Stimulated activated CD4-positive, alpha-beta T cell treated with anti-CD3 and anti-CD28 coated beads, Interleukin-12 subunit alpha, Interleukin-12 subunit beta, amount 100 ng/mL, for 48 hours (primary cell): ENCODE measurements at places on chromosomes 16 and 17.

DNA sequence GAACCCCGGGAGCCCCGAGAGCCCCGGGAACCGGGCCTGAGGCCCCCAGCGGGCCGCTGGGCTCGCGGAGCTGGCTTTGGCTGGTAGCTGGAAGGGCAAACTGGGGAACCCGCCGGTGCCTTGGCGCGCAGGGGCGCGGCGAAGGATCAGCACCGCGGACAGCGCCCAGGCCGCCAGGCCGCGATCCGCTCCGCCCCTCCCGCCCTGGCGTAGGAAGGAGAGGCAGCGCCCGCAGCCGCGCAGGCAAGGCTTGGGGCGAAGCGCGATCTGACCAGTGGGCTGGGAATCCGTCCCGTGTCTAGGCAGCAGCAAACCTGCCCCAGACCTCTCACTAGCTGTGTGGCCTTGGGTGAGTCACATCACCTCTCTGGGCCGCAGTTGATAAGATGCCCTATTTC lies 331 bp upstream of the CCDC92B start:
- DNase-seq, result peak; percentile 34

DNA sequence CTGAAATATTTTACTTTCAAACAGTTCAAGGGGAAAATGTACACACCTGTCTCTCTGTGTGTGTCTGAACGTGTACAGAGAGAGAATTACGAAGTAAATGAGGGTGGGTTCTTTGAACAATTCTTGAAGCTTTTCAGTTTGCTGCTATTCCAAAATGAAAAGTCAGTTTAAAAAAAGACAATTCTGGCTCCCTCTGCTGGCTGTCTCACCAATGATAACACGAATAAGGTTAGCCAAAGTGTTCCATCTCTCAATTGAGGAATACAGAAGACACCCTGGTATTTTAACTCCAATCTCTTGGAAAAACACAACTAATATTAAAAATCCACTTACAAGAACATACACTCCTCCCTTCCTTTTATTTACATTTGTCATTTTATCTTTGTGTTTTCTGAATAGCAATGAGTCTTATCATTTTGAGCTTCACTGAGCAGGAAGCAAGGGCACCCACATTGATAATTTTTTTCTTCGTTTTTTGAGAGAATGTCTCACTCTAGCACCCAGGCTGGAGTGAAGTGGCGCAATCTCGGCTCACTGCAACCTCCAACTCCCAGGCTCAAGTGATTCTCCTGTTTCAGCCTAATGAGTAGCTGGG lies 20.5 kb downstream of the EFTUD2 start:
- DNase-seq, result no peak

- DNase-seq, result no peak
Measured at GRCh38 chr17:65401561-65401960, 159.9 kb downstream of the AXIN2 start.

DNA sequence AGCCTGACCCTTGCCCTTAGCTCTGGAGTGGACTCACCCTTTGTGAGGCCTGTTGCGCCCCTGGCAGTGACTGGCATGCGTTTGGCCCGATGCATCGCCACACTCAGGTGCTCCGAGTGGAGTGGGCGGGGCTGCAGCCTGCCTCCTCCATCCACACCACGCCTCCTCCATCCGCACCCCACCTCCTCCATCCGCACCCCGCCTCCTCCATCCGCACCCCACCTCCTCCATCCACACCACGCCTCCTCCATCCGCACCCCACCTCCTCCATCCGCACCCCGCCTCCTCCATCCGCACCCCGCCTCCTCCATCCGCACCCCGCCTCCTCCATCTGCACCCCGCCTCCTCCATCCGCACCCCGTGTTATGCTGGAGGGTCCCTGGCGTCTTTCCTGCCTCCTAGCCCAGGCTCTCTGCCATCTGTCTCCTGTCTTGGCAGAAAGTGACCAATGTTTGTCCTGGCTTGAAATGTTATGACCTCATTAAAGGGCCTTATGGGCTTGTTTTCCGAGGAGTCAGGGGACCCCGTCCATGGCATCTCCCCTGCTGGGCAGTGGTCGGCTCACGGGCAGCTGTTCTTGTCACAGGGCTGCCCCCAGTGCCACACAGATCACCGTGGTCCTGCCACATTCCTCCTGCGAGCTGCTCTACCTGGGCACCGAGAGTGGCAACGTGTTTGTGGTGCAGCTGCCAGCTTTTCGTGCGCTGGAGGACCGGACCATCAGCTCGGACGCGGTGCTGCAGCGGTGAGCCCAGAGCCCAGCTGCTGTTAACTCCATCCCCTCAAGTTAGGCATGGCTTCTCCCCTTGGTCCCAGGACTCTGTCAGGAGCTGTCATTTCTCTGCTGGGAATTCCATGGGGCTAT lies 28.7 kb upstream of the MYO15B start:
- DNase-seq, result no peak

GRCh38 chr17:31413081-31413799 lies 21.8 kb downstream of the RAB11FIP4 start:
- DNase-seq, result no peak

DNA sequence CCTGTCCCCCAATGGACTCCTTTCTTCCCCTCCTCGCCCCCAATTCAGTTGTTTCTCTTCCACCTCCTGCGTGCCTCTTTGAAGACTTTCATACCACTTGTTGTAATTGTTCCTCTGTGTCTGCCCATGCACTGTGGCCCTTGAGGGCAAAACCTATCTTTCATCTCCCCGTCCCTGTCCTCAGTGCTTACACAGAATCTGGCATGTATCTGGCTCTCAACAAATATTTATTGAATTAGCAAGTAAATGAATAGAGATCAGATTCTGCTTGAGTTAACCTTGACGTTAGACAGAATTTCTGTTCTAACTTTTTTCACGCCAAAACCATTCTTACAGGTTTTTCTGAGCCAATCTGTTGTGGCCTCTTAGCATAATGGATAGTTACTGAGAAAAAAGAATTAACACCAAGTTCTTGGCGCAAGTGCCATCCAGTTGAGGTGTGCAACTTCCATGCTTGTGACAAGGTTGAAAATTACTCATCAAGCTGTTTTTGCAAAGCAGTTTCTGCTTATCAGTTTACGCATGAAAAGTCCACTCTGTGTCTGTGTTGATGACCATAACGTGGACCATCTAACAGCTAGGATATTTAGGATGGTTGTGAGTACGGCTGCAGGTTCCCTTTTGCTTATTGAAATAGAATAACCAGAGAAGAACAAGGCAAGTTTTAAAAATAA lies 215.1 kb downstream of the PRKCA start:
- DNase-seq, result no peak

DNA sequence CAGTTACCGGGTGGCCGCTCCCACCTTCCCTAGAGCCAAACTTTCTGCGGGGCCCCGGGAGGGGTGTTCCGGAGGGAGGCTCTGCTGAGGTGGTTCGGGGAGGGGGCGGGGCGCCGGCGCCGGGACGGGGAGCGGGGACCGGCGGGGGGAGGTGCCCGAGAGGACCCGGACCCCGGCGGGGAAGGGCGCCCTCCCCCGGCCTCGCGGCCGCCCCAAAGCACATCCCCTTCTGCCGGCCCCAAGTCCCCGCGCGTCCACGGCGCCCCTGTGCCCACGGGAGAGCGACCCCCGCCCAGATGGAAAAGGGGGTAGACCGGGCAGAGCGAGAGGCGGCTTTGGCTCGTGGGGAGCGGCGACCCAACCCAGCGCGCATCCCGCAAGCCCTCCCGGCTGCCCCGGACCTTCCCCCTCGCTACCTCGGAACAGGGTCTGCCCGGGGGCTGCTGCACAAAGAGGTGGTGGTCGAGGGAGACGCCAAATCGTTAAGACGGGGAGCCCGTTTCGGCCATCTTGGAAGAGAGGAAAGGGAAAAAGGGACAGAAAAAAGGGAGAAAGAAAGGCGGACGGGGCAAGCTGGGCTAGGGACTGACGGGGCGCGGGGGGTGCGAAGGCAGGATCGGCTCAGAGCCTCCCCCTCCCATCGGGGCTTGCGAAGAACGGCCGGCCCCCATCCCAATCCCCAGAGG lies 530 bp downstream of the PCGF2 start:
- no peak for DNase-seq

GRCh38 chr17:18105027-18105426 lies 3.5 kb upstream of the MYO15A start:
- no peak for DNase-seq

DNA sequence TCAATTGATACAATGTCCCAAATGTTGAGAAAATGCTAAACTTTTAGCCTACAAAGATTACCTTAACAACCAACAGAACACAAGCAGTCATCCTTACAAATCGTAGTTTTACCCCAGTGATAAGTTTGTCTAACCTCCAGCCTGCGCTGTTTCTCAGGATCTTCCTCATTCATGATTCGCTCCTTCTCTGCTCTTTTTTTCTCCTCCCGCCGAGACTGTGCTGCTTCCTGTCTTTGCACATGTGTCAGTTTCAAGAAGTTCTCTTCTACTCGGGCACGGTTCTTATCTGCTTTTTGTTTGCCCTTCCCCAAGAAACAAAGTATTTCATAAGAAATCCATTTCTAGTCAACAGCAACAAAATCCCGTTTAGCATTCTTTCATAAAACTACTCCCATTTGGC lies 10.2 kb upstream of the STRADA start:
- DNase-seq, result no peak

DNA sequence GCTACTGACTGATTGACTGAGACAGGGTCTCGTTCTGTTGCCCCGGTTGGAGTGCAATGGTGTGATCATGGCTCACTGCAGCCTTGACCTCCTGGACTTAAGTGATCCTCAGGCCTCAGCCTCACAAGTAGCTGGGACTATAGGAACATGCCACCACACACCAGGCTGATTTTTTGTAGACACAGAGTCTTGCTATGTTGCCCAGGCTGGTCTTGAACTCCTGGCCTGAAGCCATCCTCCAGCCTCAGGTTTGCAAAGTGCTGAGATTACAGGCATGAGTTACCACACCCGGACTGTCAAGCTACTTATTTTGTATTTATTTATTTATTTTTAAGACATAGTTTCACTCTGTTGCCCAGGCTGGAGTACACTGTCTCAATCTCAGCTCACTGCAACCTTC lies 55.2 kb downstream of the METTL16 start:
- DNase-seq, result no peak

GRCh38 chr17:77544347-77545110 lies 403.8 kb downstream of the SEC14L1 start:
- DNase-seq, result no peak

- no peak for DNase-seq
Measured at GRCh38 chr16:28897826-28898225, 19.5 kb downstream of the ATP2A1 start.

- DNase-seq, result no peak
Measured at GRCh38 chr16:56773532-56773931, 43.6 kb downstream of the NUP93 start.

- no peak for DNase-seq
Measured at GRCh38 chr16:81770008-81770407, 9.1 kb upstream of the PLCG2 start.

GRCh38 chr17:39339272-39339671 lies 62.2 kb downstream of the FBXL20 start:
- DNase-seq, result no peak

- no peak for DNase-seq
Measured at GRCh38 chr16:85363881-85364280, 249.2 kb upstream of the GSE1 start.

GRCh38 chr17:18331879-18332278 lies 16.8 kb downstream of the SMCR8 start:
- DNase-seq, result no peak

- DNase-seq, result no peak
Measured at GRCh38 chr17:35799942-35800341, 4.5 kb upstream of the MMP28 start.

GRCh38 chr16:67349172-67349571 lies 22.6 kb downstream of the LRRC36 start:
- no peak for DNase-seq

DNA sequence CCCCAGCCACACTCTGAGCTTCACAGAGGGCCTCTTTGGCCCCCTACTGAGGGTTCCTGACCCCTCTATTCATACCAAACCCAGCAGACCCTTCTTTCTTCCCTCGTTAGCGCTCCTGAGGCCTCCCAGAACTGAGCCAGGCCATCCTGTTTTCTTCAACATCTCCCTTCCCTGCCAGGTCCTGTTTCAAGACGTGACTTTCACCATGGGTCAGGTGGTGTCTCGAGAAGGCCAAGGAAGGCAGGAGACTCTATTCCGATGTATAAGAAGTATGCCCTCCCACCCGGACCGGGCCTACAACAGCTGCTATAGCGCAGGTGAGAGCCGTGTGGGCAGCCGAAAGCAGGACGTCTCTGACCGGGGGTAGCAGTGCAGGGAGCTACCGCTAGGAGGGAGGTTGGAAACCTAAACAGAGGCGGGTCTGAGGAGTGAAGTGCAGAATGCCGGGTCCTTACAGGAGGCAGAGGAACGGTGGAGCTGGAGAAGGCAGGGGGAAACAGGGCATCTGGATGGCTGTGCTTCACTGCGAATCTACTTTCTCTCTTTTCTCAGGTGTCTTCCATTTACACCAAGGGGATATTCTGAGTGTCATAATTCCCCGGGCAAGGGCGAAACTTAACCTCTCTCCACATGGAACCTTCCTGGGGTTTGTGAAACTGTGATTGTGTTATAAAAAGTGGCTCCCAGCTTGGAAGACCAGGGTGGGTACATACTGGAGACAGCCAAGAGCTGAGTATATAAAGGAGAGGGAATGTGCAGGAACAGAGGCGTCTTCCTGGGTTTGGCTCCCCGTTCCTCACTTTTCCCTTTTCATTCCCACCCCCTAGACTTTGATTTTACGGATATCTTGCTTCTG lies 1.3 kb upstream of the SENP3 start:
- DNase-seq, result no peak

DNA sequence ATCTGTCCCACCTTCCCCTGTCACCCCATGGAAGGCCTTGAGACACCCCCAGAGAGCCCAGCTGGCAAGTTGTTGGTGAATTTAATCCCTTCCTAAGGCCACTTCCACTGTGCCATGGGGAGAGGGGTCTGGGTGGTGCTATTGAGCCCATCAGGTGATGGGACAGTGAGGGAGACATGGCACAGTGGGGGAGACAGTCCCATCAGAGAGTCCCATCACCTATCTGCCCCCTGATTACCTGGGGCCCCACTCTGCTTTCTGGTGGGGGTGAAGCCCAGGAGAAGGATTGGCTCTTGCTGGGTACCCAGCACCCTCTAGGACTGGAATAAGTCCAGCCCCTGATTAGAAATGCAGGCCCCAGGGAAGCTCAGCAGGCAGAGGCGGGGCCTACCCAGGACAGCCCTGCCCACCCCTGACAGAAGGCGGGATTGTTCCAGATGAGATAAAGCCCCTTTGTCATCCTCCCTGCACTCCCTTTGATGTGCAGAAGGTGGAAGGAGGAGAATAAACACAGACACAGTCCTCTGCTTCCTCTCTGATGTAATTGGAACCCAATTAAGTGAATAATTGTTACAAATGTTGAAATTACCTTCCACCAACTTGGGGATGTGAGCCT lies 18.9 kb downstream of the TMEM132E start:
- DNase-seq, result no peak

DNA sequence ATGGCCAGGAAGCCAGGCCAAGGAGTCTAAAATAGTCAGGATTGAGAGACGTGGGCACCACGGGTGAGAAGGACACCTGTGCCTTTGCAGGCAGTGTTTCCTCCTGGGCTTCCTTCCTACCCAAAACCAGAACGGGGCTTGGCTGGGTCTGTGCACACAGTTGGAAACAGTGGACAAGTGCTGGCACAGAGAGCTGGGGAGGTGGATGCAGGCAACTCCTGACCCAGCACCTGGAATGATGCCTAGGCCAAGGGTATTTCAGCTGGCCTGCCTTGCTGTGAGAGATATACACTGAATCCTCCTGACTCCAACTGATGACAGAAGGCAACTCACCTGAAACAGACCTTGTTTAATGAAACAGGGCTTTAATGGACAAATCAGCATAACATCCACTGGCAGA lies 186.2 kb downstream of the SLC39A11 start:
- no peak for DNase-seq
